Activated CD4-positive, alpha-beta T cell treated with anti-CD3 and anti-CD28 coated beads, Interleukin-10, Interleukin-2, amounts not matched to agents 100 ng/mL and 50 ng/mL, durations not matched to agents 16 hours and 8 hours (primary cell): ENCODE measurements at places on chromosomes 12 and 14.

- no peak for DNase-seq
Observed at GRCh38 chr12:25529738-25530137, 23.3 kb downstream of the LMNTD1 start.

GRCh38 chr12:31231611-31232360 lies 94.2 kb downstream of the SINHCAF start:
- DNase-seq: no peak

- DNase-seq: no peak
Observed at GRCh38 chr12:117080661-117081144, 18.5 kb downstream of the TESC start.

- no peak for DNase-seq
Observed at GRCh38 chr12:17372508-17372907, 717.5 kb downstream of the RERGL start.

- peak; percentile 30 for DNase-seq
Observed at GRCh38 chr14:74514471-74514941, 20.9 kb downstream of the ISCA2 start.

- no peak for DNase-seq
Observed at GRCh38 chr12:86777325-86777724, 521.1 kb upstream of the MGAT4C start.

GRCh38 chr12:122860854-122861586 lies 25.8 kb downstream of the HIP1R start:
- no peak for DNase-seq
